ENCODE measurements at places on chromosomes 16 and 17. TPM values are rescaled to one million over a fixed set of nuclear protein-coding genes. Genes with fewer than 3 reads are reported as not detected.

DNA sequence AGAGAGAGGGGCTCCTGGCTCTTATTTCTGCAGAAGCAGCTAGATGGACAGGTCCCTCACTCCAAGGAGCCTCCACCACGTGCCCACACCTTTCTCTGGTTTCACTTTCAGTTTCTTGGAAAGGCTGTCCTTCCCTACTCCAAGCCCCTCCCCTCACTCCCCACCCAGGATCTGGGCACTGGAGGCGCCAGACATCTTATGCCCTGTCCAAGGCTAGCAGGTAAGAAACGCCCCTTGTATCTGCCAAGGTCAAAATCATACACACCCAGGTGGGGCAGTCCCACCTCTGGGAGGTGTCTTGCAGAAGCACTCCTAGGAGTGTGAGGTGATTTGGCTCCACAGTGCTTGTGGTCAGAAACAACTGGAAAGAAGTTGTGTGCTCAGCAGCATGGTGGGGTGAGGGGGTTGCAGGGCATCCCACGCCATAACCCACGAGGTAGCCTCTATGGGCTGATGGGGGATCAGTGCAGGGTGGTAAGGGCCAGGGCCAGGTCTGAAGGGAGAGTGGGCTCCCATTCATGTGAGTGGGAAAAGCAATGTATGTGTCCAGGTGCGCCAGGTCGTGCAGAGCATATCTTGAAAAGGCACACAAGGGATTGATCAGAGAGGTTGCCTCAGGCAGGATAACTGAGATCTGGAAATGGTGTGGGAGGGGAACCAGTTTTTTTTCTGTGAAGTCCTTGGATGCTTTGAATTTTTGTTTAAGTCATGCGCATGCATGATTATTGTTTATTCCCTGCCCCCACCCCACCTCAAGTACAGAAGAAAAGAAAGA is 31.8 kb upstream of the PRM1 start:
- no peak for DNase-seq

Gene KCNH6
- total RNA-seq, result not detected

Gene NOL3
- 26.8 TPM for total RNA-seq

Gene C16orf46
- total RNA-seq, result not detected

Data from ureter (tissue), 1 donor.